AG09309 (cell line): ENCODE measurements at places on chromosomes 1 and 21.

DNA sequence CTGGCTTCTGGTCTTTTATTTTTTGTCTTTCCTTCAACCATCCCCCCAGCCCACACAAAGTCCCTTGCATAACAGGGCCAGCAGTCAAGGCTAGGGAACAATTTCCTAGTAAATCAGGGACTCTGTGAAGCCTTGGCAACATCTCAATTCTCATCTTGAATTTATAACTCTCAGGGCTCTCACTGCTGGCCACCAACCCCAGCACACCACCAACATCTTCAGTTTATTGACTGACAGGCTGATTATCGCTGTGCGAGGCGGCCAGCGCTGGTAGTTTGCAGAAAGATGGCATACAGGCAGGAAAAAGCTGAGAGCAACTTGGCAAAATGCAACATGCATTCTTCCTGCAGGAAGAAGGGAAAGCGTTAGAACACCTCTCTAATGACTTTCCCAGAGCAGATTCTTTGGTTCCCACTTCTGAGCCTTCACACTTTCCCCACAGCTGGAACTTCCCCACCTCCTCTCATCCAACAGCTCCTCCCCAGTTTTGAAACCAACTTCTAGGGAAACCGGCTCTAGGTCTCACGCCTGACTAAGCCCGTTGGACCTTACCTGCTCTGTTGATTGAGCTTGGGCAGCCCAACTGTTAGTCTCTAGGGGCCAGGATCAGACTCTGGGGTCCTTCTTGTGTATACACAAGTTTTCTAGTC, 26.3 kb upstream of the CSF1 start:
- no peak for DNase-seq

DNA sequence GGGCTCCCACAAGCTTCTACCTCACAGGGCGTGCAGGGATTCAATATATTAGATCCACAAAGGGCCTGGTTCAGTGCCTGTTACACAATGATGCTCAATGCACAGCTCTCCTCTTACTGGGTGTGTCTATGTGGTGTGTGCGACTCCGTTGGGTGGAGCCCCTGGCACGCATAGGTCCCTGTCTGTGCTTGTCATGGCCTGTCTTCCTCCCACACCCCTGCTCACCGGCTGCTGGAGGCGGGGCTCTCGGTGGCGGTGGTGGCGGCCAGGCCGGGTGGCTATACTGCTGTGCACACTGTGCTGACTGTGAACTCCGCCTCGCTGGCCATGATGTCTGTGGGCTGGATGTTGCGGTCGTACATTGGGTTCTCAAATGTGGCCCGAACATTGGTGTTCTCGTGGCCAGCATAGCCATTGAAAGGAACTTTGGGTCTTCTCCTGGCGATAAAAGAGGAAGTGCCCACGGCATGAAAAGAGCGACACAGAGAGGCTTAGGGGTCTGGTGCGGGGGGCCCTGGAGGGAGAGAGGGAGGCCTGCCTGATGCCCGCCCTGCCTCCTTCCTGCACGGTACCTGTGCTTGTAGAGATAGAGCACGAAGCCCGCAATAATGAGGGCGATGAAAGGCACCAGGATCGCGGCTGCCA, 46.9 kb downstream of the ZSCAN20 start:
- no peak for DNase-seq

- DNase-seq: no peak
These were observed 51.2 kb downstream of the GORAB start for GRCh38 chr1:170583186-170583585.

- no peak for DNase-seq
These were observed 29.9 kb downstream of the FMO4 start for GRCh38 chr1:171343727-171344472.

DNA sequence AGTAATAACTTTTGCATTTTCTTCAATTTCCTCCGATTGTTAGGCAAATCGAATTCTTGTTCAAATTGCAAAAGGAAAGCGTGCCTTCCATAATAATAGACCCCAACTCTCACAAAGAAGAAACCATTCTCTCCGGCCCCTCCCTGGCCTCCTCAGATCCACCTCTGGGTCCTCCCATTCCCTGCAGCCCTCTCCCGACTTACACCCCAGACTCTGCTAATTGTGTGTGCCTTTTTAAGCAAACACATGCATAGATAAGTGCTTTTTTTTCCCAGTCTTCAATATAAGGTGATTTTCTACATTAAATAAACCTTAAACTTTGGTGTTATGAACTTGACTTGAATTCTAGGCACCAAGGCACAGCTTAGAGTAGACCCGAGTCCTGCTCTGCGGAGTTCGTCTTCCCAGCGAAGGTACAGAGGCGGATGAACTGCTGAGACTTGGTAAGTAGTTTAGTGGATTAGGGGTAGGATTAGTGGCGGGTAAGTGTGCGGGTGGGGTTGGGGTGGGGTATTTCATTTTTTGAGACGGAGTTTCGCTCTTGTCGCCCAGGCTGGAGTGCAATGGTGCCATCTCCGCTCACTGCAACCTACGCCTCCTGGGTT, 1.5 kb downstream of the L1TD1 start:
- DNase-seq: no peak

DNA sequence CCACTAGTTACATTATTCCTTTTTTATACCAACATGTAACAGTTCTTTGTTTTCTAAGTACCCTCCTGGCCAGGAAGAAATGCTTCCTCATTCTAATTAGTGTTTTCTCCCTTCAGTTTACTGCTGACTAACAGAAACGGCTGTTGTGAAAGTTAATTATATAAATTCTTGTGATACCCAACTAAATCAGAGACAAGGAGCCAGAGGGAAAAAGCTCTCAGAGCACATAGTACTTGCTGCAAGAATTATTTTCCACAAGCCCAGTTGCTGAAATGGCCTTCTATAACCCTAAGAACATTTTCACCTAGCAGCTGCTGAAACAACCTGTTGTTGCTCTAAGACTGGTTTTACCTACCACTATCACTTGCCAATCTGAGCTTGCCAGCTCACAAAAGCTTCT, 82.4 kb downstream of the FAF1 start:
- no peak for DNase-seq

DNA sequence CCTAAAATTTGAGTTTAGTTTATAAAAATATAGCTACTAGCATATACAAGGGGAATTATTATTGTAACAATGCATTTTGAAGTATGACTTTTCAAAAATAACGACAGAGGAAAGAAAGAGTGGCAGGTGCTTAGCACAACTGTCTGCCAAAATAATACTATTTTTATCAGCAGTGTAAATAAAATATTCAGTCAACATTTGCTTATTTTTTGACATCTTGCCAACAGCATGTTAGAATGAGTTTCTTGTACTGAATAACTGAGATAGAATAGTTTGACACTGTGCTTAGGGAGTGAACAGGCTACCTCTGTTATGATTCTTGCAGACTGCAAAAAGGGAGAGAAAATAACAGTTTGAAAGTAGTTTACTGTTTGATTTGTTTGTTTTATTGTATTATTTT, 909.8 kb downstream of the BRINP3 start:
- no peak for DNase-seq

DNA sequence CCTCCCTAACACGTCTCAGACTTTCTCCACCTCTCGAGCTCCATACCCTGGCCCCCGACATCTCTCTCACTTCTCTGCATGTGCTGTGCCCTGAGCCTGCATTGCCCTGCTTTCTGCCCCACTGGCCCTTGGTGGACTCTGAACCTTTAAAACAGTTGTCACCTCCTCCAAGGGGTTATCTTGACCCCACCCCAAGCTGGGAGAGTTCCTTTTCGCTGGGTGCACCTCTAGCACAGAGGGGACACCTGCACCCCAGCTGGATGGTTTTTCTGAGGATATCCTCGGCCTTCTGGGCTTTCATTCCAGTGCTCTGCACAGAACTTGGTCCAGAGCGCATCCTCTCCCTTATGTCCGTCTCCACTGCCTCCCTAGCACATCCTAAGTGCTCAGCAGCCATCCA, 4.2 kb upstream of the CDCP2 start:
- no peak for DNase-seq
